CD4-positive, alpha-beta T cell treated with Interleukin-10 for 1 hour (primary cell): ENCODE measurements at places on chromosomes 5 and 9.

- no peak for DNase-seq
Measured at GRCh38 chr9:121954477-121955140, 138.5 kb downstream of the TTLL11 start.

- no peak for DNase-seq
Measured at GRCh38 chr5:69305512-69305911, 27.1 kb downstream of the CCDC125 start.

- DNase-seq = no peak
Measured at GRCh38 chr5:5716665-5717064, 294.2 kb downstream of the ICE1 start.

DNA sequence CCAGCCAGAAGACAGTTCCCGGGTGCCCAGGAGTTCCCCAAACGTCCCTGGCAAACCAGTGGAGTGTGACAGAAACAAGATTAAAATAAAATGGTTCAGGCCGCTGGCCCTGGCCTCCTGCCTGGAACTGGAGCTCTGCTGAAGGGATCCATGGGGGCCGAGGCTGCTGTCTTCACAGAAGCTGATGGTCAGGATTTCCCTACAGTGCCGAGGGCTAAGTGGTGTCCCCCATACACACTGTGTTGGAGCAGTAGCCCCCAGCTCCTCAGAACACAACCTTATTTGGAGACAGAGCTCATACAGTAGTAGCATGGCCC lies 55.9 kb downstream of the MRPL36 start:
- no peak for DNase-seq

DNA sequence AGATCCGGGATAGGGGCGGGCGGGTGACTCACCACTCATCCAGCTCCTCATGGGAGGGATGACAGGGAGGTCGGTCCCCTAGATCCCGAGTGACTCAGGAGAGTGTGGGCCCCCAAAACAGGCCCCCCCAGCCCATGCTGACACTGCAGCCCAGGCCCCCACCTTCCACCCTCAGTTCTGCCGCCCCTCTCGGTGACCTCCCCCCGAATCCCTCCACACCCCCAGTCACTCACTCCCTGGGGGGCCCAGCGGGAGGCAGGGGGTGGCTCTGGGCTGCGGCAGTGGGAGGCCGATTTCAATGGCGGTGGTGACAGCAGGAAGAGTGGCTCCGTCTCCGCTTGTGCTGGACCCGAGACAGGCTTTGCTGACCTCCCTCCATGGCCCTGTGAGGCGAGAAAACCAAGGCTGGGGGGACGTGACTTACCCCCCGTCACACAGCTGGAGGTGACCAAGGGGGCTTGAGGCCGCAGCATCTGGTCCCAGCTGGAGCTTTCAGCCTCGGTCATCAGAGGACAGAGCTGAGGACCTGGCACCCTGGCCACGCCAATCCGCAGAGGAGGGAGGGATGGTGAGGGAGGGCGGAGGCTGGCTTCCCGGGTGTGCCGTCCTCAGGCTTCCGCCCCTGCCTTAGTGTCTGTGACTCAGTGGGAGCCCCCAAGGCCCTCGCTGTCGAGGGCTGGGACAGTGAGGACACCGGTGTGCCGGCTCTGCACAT lies 9.0 kb downstream of the GPSM1 start:
- DNase-seq = no peak

- no peak for DNase-seq
Measured at GRCh38 chr5:25458628-25459027, 813.9 kb upstream of the CDH10 start.

- DNase-seq = no peak
Measured at GRCh38 chr5:59745415-59745863, 148.1 kb downstream of the PDE4D start.

DNA sequence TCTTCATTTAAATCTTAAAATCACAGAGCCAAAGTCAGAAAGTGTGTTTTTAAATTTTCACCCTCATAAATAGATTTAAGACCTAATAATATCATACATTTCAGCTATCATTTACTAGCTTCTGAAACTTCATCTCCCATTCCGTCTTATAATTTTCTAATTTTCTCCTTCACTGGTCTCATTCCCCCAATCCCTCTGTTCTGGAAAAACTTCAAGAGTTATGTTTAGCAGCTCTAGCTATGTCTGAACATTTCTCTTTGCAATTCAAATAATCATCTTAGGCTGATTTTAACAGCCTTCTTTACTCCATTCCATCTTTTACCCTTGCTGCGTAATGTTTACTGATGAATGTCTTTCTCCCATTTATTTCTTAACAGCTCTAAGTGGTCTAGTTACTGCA lies 192.4 kb downstream of the SLF1 start:
- DNase-seq = no peak

DNA sequence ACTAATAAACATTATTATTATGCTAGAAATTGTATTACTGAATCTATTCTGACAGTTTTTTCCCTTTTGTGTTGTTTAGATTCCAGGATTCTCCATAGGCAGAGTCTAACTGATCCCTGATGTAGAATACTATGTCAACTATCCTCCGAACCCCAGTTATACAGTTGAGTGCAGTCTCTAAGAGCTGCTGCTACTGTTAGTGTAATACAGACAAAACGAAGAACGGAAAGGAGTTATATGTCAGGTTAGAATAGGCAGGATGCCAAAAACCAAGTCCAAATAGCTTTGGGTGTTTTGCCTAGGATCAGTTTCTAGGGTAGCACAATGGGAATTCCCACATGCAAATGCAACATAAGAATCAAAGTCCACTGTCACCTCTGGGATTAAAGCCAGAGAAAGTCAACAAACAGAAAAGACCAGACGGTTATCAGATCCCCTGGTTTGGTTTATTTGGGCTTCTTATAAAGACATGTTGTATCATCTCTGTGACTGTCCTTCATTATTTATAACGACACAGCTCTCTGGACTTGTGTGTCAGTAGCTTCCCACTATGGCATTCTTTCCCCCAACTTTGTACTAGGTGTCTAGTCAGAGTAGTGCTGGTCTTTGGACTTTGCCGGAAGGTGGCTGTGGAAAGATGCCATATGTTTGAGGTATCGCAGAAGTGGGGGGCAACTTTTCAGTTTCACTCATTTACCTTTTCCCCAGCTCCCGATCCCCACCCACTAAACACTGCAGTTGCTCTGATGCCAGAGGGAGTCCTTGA lies 14.9 kb upstream of the TMEM38B start:
- DNase-seq = no peak

GRCh38 chr5:74648835-74649293 lies 8.3 kb upstream of the ENC1 start:
- peak; percentile 71 for DNase-seq

- no peak for DNase-seq
Measured at GRCh38 chr5:116528519-116529234, 45.9 kb downstream of the SEMA6A start.

GRCh38 chr9:33731142-33731541 lies 64.2 kb upstream of the PRSS3 start:
- DNase-seq = no peak

GRCh38 chr5:95631991-95632675 lies 12.2 kb downstream of the GPR150 start:
- DNase-seq = peak; percentile 82

- DNase-seq = no peak
Measured at GRCh38 chr9:91495450-91495849, 71.8 kb upstream of the NFIL3 start.

- no peak for DNase-seq
Measured at GRCh38 chr9:79431019-79431679, 140.6 kb upstream of the TLE4 start.
